ENCODE measurements at places on chromosomes 1 and 21. TPM values are rescaled to one million over a fixed set of nuclear protein-coding genes. Genes with fewer than 3 reads are reported as not detected.
A peak's percentile ranks its signal among the peaks of the same experiment; 100 is the strongest.

DNA sequence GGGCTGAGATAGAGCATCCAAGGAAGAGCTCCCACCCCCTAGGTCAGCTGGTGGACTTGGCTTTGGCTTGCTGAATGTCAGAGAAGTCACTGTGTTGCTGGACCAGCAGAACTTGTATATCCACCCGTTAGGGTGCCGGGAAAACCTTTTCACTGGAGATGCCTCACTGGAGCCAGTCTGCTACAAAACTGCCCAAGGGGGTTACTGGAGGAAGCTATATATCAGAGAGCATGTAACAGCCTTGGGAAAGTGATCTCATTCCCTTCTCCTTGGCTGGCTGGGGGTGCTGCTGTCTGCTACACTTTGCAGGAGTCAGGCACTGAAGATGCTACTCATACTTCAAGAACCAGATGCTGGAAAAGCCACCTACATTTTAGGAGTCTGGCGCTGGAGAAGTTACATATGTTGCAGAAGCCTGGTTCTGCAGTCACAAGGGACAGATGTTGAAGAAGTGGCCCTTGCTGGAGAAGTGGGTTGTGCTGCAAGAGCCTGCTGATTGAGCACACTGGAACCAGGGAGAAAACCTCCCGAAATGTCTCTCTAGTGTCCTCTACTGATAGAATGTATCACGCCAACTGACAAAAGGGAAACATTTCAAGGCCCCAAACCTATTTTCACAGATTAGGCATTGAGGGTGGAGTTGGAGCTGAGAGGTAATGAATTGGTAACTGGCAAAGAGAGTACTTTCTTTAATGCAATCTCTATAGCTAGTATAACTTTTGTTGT lies 250.6 kb downstream of the SPATA17 start:
- H3K36me3 ChIP-seq: no peaks in the 10 kb centered on the region
- no peak overlapping the region for H3K4me3 ChIP-seq
- no peak overlapping the region for H3K27ac ChIP-seq
- H3K4me1 ChIP-seq: no peaks in the 10 kb centered on the region
- no peaks in the 10 kb centered on the region for H3K27me3 ChIP-seq

The CFHR2 gene
- not detected for total RNA-seq

The SPRR1B gene
- total RNA-seq: not detected

- H3K27me3 ChIP-seq: no peaks in the 10 kb centered on the region
- H3K4me3 ChIP-seq: no peak overlapping the region
- H3K4me1 ChIP-seq: peaks cover 15% of the 10 kb centered on the region
- no peak for DNase-seq
- peaks cover 3% of the 10 kb centered on the region for H3K36me3 ChIP-seq
These were observed 4.2 kb downstream of the CYP4B1 start for GRCh38 chr1:46802901-46803574.

The LMOD1 gene
- total RNA-seq: not detected

The USH2A gene
- not detected for total RNA-seq

DNA sequence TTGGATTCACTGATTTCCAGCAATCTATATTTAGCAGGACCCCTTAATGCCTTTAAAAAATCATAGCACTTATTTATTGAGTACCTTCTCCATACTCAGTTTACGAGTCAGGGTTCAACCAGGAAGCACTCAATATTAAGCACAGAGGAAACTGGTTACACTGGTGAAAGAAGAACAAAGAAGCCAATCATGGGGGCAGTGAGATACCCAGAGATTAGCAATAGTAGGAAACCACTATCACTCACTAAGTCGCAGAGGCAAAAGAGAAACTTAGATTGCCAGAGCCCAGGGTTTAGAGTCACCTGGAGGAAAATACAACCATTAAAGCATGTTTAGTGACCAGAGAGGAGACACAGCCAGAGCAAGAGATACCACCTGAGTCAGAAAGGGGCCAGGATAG lies 670.5 kb upstream of the USP24 start:
- H3K4me1 ChIP-seq: no peaks in the 10 kb centered on the region
- DNase-seq: no peak
- no peaks in the 10 kb centered on the region for H3K36me3 ChIP-seq

The PCAT6 gene
- 2.0 TPM for total RNA-seq

The SLFNL1 gene
- total RNA-seq: 0.38 TPM

DNA sequence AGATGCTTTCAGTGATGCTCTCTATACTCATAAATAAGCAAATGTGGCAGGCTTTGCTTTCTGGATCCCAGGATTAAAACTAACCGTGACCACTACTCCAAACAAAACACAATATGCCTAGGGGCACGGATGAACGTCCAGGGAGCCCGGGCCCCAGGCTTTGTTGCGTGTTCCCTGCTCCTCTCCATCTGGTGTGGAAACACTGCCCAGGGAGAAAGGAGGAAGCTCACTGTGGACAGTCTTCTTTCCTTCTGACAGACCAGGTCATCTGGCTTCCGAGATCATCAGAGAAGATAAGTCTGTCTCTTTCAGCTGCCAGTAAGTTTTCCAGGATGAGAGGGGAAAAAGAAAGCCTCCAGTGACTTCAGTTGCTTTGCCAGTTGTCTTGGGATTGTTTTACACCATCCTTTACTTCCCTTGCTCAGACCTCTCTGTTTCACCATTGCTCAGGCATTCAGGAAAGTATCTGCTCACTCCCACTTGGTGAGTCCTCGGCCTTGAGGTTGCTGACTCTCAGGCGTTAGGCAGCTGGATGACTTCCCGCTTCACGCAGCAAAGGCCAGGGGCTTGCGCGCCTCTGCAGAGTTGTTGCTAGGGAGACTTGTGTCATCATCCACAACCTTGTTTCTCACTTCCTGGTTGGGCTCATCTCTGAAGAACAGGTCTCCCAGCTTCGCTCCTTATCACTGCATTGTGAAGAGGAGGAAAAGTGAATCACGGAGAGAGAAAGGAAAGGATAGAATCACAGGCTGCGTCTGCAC lies 20.6 kb upstream of the PGD start:
- no peak for DNase-seq
- no peak overlapping the region for H3K27ac ChIP-seq
- H3K36me3 ChIP-seq: peaks cover 49% of the 10 kb centered on the region
- no peak overlapping the region for H3K4me3 ChIP-seq
- H3K4me1 ChIP-seq: no peaks in the 10 kb centered on the region

DNA sequence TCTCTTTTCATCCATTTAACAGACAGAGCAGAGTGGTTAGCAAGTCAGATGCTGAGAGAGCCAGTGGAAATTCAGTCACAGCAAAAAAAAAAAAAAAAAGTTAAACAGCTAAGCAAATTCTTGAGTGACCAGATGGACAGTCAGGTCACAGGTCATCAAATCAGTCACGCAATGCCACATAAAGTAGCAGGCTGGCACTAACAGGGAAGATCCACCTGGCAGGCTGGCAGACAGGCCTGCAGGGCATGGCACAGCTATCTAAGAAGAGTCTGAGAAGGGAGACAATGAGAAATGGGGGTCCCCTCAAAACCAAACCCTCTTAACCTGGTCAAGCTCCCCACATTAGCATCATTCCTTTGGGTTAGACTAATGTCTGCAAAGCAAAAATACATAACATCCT lies 371.9 kb downstream of the TTLL7 start:
- peaks cover 6% of the 10 kb centered on the region for H3K27me3 ChIP-seq
- H3K4me3 ChIP-seq: no peak overlapping the region
- H3K4me1 ChIP-seq: peaks cover 3% of the 10 kb centered on the region
- H3K36me3 ChIP-seq: no peaks in the 10 kb centered on the region

- DNase-seq: no peak
- peaks cover 27% of the 10 kb centered on the region for H3K36me3 ChIP-seq
- H3K4me3 ChIP-seq: peak overlapping the region; percentile 77
These were observed 4.8 kb downstream of the SLC27A3 start for GRCh38 chr1:153779781-153780541.

The ZNF683 gene
- total RNA-seq: not detected

The CNIH3 gene
- total RNA-seq: 4.7 TPM

GRCh38 chr1:21756393-21757089 lies 26.4 kb downstream of the USP48 start:
- H3K4me1 ChIP-seq: no peaks in the 10 kb centered on the region
- H3K36me3 ChIP-seq: no peaks in the 10 kb centered on the region
- H3K27me3 ChIP-seq: no peaks in the 10 kb centered on the region
- no peak for DNase-seq
- no peak overlapping the region for H3K27ac ChIP-seq
- H3K4me3 ChIP-seq: no peak overlapping the region

The ODF2L gene
- total RNA-seq: 84.5 TPM

GRCh38 chr1:214861615-214862014 lies 220.9 kb upstream of the KCNK2 start:
- no peak overlapping the region for H3K27ac ChIP-seq
- DNase-seq: no peak

The KIF2C gene
- 12.9 TPM for total RNA-seq

DNA sequence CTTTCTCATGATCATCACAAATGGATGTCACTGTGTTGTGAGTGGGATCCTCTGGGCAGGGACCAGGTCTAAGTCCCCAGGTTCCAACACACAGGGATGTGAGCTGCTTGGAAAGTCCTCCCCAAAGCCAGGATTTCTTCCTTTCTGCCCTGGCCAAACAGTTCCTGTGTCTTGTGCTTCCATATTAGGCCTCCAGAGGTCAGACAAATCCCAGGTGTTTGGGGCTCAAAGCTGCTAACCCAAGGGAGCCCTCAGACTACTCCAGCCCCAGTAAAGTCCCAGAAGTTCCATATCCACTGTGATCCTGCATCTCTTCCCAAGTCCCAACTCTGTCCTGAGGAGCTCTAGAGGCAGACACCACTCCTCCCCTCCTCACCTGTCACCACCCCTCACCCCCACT lies 27.7 kb upstream of the MAGOH start:
- no peak overlapping the region for H3K27ac ChIP-seq
- peaks cover 8% of the 10 kb centered on the region for H3K4me1 ChIP-seq
- peaks cover 6% of the 10 kb centered on the region for H3K27me3 ChIP-seq
- H3K4me3 ChIP-seq: no peak overlapping the region
- peaks cover 23% of the 10 kb centered on the region for H3K36me3 ChIP-seq
- DNase-seq: peak; percentile 20

The S100A8 gene
- not detected for total RNA-seq

DNA sequence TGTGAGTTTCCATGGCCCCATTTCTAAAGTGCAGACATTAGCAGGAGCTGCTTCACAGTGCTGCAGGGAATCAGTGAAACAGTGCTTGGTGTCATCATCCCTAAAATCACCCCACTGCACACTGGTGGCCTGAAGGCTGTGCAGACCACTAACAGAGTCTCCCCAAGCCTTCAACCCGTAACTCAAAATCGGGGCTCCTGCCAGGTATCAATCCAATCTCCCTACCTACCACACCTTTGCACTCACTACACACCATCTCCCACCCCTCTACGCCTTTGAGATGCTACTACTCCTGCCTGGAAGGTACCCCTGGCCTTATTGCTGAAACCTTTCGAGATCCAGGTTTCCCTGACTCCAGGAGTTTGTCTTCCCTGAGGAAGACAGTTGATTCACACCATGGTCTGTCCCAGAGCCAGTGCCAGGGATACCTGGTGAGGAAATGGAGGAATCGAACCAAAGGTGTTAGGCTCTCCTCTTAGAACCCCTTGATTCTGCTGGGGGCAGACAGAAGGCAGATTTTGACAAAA lies 25.5 kb downstream of the SLC2A1 start:
- H3K4me3 ChIP-seq: peak overlapping the region; percentile 74
- H3K4me1 ChIP-seq: peaks cover 61% of the 10 kb centered on the region
- DNase-seq: no peak
- H3K36me3 ChIP-seq: peaks cover 61% of the 10 kb centered on the region
- peaks cover 24% of the 10 kb centered on the region for H3K27me3 ChIP-seq
- H3K27ac ChIP-seq: peak overlapping the region; percentile 85

The ILDR2 gene
- total RNA-seq: 1.2 TPM

DNA sequence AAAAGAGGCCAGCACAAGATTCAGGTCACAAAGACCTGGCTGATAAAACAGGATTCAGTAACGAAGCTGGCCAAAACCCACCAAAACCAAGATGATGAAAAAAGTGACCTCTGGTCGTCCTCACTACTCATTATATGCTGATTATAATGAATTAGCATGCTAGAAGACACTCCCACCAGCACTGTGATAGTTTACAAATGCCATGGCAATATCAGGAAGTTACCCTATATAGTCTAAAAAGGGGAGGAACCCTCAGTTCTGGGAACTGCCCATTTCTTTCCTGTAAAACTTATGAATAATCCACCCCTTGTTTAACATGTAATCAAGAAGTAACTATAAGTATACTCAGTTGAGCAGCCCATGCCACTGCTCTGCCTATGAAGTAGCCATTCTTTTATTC lies 26.0 kb upstream of the FMO2 start:
- no peaks in the 10 kb centered on the region for H3K4me1 ChIP-seq
- no peak overlapping the region for H3K27ac ChIP-seq
- no peak overlapping the region for H3K4me3 ChIP-seq
- no peaks in the 10 kb centered on the region for H3K36me3 ChIP-seq

- H3K4me3 ChIP-seq: no peak overlapping the region
- H3K36me3 ChIP-seq: no peaks in the 10 kb centered on the region
- no peak overlapping the region for H3K27ac ChIP-seq
- DNase-seq: no peak
- H3K27me3 ChIP-seq: no peaks in the 10 kb centered on the region
- H3K4me1 ChIP-seq: no peaks in the 10 kb centered on the region
These were observed 39.0 kb downstream of the TENT5C start for GRCh38 chr1:117644696-117645311.

The KDF1 gene
- 0.21 TPM for total RNA-seq

- H3K4me1 ChIP-seq: peaks cover 7% of the 10 kb centered on the region
- no peaks in the 10 kb centered on the region for H3K27me3 ChIP-seq
- H3K36me3 ChIP-seq: peaks cover 37% of the 10 kb centered on the region
- no peak overlapping the region for H3K27ac ChIP-seq
- no peak for DNase-seq
These were observed 53.3 kb downstream of the TIAM1 start for GRCh38 chr21:31290765-31291164.

The SELP gene
- 0.21 TPM for total RNA-seq

The DNALI1 gene
- 13.0 TPM for total RNA-seq

DNA sequence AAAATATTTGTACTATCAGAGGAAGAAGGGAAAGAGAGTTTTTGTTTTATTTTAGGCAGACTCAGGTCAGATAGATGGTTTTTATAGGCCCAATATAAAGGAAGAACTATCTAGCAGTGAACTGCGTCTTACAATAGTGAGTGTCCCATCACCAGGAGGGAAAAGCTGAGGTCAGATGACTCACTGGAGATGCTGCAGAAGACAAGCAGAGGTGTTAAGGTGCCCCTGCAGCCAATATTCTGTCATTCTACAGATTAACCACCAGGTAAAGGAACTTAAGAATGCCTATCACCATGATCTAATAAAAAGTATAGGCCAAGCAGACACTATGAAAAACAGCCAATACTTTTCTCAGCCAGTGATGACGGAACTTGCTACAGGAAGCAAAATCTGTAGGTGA lies 29.6 kb downstream of the IVNS1ABP start:
- no peaks in the 10 kb centered on the region for H3K4me1 ChIP-seq
- H3K27me3 ChIP-seq: no peaks in the 10 kb centered on the region

DNA sequence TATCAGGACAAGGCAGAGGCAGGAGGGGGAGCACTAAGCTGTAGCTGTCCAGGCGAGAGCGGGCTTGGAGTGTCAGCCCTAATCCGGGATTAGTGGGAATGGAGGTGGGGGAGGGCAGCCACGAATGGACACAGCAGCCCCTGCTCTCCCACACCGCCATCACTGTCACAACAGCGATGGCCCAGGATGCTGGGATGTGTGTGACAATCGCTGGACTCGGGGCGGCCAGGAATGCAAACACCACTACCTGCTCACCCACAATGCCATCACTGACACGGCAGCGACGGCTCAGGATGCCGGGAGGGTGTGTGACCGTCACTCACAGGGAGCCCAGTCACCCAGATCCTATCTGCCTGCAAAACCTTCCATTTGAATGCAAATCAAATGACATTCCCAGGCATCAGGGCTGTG lies 2.9 kb downstream of the C2CD2 start:
- no peak overlapping the region for H3K27ac ChIP-seq
- peaks cover 28% of the 10 kb centered on the region for H3K4me1 ChIP-seq
- H3K36me3 ChIP-seq: peaks cover 9% of the 10 kb centered on the region
- no peak overlapping the region for H3K4me3 ChIP-seq
- H3K27me3 ChIP-seq: peaks cover 19% of the 10 kb centered on the region
- DNase-seq: no peak

The CHML gene
- 15.2 TPM for total RNA-seq

Measured in endothelial cell (in vitro differentiated cells).